Right ventricle myocardium inferior (tissue), 1 donor: ENCODE measurements at places on chromosomes 3 and 15.

- DNase-seq = no peak
Observed at GRCh38 chr15:100769975-100770340, 109.7 kb upstream of the ALDH1A3 start.

DNA sequence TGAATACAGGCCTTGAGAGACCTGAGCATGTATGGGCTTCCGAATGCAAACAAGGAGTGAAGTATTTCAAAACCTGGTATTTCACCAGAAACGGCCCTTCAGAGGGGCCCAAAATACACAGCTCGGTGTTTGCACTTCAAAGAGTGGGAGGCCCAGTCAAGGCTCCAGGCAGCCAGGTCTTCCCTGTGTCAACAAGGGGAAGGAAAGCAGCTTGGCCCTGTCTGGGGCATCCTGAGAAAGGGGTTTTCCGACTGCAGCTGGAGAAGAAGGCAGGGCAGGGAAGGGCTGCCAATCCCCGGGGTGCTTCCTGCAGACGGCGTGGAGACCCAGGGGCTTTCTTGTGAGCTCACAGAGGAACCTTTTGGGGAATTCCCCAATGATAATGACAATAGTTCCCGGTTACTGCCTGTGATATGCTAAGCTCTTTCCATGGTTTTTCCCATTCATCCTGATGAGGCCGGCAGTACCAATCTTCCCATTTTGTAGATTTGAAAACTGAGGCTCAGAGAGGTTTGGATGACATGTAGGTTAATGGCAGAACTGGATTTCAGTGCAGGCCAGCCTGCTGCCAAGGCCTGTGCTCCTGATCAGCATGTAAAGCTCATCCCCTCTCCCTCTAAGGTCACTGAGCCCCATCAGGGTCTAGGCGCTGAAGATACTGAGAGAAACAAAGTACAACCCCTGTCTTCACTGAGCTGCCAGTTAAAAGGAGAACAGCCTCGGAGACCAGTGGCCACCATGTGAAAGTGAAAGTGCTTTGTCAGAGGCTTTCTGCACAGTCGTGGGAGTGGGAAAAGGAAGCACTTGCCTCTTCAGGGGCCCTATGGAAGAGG, 43.0 kb upstream of the TLE3 start:
- DNase-seq = no peak

- DNase-seq = no peak
Observed at GRCh38 chr3:186757214-186757613, 26.2 kb upstream of the EIF4A2 start.

- DNase-seq = peak; percentile 77
Observed at GRCh38 chr15:63348392-63348791, 33.3 kb downstream of the CA12 start.

DNA sequence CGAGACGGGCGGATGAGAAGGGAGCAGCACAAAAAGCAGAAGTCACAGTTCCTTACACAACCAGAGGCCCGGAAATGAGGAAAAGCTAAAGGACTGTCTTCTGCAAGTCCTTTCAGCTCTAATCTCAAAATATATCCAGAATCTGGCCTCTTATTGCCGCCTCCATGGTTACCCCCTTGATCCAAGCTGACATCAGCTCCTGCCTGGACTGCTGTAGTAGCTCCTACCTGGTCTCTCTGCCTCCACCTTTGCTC, 324.0 kb upstream of the ROPN1 start:
- no peak for DNase-seq

GRCh38 chr3:196281962-196282361, 5.6 kb downstream of the PCYT1A start:
- DNase-seq = no peak

GRCh38 chr3:188760408-188760807, 411.4 kb upstream of the TPRG1 start:
- DNase-seq = no peak

GRCh38 chr3:69296995-69297394, 88.9 kb downstream of the FRMD4B start:
- DNase-seq = no peak

- DNase-seq = no peak
Observed at GRCh38 chr3:56818156-56818985, 16.6 kb upstream of the ARHGEF3 start.

DNA sequence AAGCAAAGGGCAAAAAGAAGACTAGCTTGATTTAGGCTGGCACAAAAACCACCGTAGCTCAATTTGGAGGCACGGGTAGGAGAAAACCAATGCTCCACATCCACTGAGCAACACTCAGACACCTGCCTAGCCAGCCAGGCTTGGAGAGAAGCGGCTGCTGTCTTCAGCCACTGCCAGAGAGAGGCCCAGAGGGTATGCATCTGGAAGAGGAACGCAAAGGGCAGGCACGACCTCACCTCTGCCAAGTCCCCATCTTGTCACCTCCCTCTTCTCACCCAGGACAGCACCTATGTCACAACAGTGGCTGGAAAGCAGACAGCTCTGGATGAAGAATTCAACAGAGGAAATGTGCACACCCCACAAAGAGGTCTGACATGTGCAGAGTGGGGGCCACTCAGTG, 93.5 kb downstream of the ADAMTS17 start:
- DNase-seq = no peak

DNA sequence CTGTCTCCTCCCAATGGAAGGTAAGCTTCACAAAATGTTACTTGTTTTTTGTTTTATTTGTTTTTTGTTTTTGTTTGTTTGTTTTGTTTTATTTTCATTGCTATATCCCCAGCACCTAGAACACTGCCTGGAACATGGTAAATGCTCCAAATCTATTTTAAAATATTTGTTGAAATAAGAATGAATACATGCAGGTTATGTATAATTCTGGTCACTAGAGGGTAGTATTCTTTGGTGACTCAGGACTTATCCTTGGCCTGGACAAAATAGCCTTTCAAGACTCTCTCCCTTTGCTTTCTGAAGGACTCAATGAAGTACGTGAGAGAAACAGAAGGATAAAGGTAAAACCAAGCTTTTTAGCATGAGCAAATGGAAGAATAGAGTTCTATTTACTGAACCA, 46.9 kb upstream of the PPP2R3A start:
- no peak for DNase-seq

- DNase-seq = no peak
Observed at GRCh38 chr3:125317761-125318160, 57.4 kb downstream of the ZNF148 start.
